ENCODE measurements at places on chromosomes 12 and 14.

GRCh38 chr14:23547924-23548323 is 3.6 kb downstream of the ZFHX2 start:
- DNase-seq: no peak

GRCh38 chr12:100651694-100652093 is 78.2 kb downstream of the GAS2L3 start:
- no peak for DNase-seq

DNA sequence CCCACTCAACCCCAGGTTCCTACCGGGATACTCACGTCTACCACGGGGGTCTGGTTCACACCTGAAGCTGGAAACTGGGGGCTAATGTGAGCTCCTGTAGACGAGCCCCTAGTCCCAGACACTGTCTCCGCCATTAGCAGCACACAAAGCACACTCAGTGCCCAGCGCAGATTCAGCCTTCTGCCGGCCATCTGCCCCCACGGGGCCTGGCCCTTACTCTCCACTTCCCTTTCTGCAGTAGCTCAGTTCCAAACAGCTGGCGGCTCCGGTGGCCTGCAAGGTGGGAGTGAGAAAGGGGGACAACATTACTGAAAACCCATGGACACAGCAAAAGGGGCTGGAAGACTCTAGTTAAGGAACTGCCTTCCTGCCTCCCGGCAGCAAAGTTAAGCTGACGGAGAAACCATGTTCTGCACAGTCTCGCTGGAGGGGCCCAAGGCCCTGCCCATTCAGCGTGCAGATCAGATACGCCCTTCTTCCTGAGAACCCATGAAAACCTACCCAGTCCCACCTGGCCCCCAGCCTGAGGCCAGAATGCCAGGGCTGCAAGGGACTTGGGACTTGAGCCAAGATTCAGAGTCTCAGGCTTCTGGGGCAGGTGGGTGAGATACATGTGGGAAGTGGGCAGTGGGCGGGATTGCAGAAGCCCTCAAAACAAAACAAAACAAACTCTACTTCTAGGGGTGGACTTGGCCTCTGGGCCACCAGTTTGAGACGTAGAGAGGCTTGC is 2.1 kb downstream of the SLC8B1 start:
- no peak for DNase-seq

- no peak for DNase-seq
These were observed 344.0 kb downstream of the DPF3 start for GRCh38 chr14:72549854-72550253.

DNA sequence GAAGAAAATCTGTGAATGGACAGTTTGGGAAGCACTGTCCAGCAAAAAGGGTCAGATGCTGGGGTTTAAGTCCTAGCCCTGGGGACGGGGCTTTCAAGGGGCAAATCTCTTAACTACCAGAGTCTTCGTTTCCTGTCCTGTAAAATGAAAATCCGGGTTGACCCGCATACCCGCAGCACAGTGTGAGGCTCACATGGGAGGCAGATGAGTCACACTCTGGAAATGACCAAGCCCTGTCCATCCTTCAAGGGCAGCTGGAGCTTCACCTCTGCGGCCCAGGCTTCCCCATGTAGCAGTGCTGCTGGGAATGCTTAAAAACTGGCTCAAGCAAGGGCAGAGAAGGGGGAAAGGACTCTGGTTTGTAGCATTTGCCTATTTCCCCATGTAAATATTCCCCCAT is 19.0 kb downstream of the FAM181A start:
- no peak for DNase-seq

GRCh38 chr14:86654558-86655184 is 1124.7 kb downstream of the FLRT2 start:
- no peak for DNase-seq

DNA sequence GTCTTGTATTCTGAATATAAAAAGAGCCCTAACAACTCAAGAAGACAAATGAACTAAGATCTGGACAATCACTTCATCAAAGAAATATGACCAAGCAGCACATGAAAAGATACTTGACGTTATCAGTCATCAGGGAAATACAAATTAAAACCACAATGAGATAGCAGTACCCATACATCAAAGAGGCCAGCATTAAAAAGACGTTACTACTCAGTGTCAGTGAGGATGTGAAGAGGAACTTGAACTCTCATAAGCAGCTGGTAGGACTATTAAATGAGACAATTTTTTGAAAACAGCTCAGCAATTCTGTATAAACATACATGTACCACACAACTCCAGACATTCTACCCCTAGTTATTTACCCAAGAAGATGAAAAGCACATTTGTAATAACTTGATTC is 55.9 kb downstream of the FERMT2 start:
- DNase-seq: no peak

- DNase-seq: no peak
These were observed 220.8 kb upstream of the ABCD2 start for GRCh38 chr12:39840422-39840821.

GRCh38 chr14:50775357-50775756 is 55.6 kb downstream of the NIN start:
- DNase-seq: no peak

- DNase-seq: no peak
These were observed 5.4 kb downstream of the CYP27B1 start for GRCh38 chr12:57761391-57761998.

- no peak for DNase-seq
These were observed 25.8 kb upstream of the PLXNC1 start for GRCh38 chr12:94122591-94122990.

- no peak for DNase-seq
These were observed 34.1 kb downstream of the ERGIC2 start for GRCh38 chr12:29346769-29347421.

DNA sequence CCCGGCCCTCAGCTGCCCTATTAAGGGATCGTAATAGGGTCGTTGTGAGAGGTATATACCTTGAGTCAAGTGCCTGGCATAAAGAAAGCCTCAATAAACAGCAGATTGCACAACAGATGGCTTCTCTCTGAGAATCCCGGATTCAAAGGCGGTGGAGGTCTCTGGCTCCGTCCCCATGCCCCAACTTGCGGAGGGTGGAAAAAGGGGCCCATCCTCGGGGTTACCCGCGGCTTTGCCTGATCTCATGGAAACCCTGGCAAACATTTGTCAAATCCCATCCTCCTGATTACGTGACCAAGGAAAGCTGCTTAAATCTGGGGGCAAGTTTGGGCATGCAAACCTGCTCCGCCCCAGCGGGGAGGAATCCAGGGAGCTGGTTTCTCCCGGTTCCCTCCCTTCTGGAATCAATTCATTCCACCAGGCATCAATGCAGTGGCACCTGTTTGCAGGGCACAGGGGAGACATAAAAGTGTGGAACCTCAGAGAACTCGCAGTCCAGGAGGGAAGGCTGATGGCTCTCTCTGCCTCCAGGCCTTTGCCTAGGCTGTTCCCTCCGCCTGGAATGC is 12.3 kb downstream of the TRPV4 start:
- no peak for DNase-seq

- no peak for DNase-seq
These were observed 73.9 kb upstream of the HIF1A start for GRCh38 chr14:61621444-61621843.

DNA sequence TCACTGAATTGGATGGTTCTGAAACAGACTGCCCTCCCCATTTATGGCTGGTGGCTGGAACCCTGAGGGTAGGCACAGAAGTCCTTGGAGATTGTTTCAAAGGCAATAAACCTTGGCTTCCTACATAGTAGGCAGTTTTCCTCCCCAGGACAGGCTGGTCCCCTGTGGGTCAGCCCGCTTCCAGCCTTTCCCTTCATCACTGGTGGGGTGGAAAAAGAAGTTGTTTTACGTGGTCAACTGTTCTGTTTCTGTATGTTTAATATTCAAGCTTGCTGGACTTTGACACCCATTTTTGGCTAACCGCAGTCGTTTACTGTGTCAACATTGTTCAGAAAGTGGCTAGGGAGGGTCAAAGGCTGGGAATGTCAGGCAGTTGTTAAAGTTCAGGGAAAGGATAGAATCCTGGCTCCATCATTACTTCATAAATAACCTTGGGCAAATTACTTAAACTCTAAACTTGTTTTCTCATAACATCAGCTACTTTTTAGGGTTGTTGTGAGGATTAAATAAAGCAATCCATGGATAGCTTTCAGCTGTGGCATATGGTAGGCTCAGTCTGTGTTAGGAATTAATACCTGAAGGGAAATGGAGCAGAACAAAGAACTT is 2.4 kb downstream of the KLHDC2 start:
- no peak for DNase-seq

GRCh38 chr12:88360343-88360742 is 218.2 kb downstream of the TMTC3 start:
- no peak for DNase-seq

GRCh38 chr14:69005432-69006148 is 26.5 kb upstream of the ACTN1 start:
- no peak for DNase-seq

- DNase-seq: no peak
These were observed 70.6 kb upstream of the ACTN1 start for GRCh38 chr14:69049675-69050074.

DNA sequence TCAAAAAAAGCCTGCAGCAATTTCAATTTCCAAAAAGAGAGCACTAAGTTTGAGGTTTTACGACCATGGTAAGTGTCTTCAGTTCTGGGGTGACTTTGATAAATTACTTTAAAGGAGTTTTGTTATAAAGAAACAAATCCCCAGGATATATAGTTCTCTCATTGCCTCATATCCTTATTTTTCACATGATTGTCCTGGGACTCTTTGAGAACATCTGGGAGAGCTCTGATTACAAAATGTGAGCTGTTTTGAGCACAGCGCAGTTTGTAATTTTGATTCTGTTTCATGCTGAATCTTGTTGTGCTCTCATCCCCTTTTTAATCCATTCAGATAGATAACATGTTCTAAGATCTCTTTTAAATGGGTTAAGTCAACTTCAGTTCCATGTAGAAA is 67.7 kb upstream of the DCN start:
- no peak for DNase-seq

DNA sequence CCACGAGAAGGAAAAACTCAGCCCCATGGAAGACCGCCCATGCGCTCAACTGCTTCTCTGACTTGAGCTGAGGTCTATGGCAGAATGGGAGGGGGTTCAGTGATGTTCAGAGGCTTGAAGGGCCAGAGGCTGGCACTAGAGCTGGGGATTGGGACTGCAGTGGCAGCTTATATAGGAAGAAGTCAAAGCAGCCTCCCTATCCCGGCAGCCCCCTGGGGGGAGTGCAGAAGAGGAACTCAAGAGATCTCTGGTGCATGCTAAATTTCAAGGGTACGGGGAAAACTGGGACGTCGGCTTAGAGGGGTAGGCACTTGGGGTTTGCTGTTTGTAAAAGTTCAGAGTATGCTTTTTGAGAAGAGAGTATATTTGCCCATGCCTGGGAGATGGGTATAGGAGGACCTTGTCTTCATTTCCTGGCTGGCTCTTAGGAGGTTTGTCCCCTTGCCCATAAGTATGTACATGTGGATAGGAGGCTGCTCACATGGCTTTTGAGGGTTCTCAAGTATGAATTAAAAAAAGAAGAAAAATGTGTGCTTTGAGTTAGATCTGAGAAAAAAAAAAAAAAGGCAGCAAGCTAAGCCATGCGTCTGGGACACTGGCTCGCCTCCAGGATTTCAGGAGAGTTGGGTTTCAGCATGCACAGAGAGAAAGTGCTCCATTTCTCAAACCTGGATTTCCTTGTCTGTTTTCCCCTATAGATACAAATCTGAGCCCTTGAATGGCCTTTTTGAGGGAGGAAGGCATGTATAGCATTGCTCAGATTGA is 3.2 kb upstream of the MEG3 start:
- no peak for DNase-seq

DNA sequence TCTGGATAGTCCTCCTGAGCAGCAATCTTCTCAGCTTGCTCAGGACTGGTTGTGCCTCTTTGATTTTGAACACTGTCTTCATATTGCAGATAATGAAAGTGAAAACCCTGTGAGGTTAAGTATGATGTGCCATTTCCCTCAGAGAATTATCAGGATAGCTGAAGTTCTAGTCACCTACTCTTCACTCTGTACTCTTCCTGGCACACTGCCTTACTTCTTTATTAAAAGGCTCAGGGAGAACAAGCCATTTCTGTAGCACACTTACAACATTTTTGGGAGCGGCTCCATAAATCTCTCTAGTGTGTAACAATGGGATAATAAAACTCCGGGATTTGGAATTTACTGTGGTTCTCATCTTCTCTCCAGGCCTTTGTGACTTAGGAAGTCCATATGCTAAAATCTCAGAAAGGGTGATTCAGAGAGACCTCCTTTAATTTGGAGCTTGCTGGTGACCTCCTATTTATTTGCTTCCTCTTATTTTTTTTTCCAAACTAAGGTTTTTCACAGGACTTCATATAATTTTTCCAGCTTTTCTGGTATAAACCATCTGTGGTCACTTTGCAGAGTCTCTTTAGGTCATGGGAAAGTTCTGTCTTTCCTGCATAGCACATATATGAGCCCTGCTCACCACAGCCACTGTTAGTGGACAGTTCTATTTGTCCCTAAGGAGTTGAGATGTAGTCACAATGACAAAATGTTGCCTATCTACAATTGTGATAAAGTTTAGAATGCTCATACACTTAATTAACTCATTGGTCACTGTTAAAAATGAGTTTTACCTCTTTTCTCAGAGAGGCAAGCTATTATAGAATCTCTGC is 53.5 kb upstream of the LDHB start:
- DNase-seq: no peak
